NCI-H345 (cell line): ENCODE measurements at places on chromosomes 2 and 18.

DNA sequence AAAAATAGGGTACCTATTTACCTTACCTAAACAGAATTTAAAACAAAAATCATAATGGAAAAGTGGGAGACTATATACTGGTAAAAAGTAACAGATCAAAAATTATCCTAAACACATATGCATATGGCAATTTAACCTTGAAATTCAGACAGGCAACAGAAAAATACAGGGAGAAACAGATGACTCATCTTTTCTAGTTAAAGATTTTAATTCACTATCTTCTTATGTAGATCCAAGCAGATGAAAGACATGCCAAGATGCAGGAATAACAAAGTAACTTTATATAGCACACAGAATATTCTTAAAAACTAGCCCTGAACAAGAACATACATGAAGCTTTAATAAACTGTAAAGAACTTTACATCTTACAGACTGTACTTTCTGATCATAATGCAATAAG lies 30.9 kb downstream of the PRPF40A start:
- no peak for DNase-seq

DNA sequence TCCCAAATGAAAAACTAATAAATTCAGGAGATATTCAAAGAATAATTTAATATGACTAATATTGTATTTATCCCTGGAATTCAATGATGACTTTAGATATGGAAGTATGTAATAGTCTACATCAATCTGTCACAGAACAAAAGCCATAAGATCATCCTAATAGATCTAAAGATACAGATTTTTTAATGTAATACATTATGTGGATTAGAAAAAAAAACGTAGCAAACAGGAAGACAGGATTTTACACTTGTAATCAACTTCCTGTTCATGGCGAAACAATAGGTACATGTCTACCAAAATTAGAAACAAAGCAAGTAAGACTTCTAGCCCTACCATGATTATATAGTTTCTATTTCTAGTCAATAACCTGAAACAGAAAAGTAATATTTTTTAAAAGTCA lies 192.2 kb downstream of the TTC32 start:
- no peak for DNase-seq

GRCh38 chr18:8871489-8871888 lies 166.1 kb downstream of the MTCL1 start:
- no peak for DNase-seq

GRCh38 chr2:74864728-74865722 lies 31.1 kb downstream of the HK2 start:
- no peak for DNase-seq

- no peak for DNase-seq
Measured at GRCh38 chr2:175147186-175147585, 20.8 kb downstream of the ATF2 start.

- no peak for DNase-seq
Measured at GRCh38 chr2:232225895-232226294, 152.7 kb upstream of the ALPP start.

DNA sequence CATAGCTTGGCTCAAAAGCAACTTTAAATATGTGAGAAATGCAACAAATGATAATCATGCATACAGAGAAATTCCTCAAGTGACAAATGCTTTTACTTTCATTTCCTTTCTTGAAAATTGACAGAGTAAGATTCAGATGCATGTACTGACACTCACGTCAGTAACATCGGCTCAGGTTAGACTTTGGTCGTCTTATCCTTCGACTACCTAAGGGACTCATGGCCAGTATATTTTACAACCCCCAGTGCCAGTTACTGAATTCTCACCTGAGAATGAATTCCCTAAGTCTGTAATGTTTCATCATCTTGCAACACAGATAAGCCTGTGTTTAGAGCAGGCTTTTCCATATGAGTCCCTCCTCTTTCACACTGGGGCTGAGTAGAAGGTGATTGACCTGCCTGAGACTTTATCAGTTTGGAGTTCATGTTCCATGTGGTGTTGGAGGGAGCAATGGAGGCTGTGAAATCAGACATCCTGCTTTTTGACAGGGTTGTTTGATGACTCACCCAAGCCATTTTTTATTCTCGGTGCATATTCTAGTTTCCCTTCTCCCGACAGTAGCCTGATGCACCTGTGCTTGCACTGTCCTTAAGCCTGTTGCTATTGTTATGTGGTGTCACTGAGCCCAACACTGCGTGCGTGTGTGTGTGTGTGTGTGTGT lies 30.5 kb upstream of the ATP8B1 start:
- DNase-seq: no peak

GRCh38 chr2:58006952-58007284 lies 39.7 kb upstream of the VRK2 start:
- DNase-seq: no peak
